Ecto neural progenitor cell (in vitro differentiated cells): ENCODE measurements at places on chromosomes 2 and 18.
A peak's percentile ranks its signal among the peaks of the same experiment; 100 is the strongest.

GRCh38 chr2:171551836-171552235 is 29.6 kb downstream of the CYBRD1 start:
- DNase-seq = no peak

DNA sequence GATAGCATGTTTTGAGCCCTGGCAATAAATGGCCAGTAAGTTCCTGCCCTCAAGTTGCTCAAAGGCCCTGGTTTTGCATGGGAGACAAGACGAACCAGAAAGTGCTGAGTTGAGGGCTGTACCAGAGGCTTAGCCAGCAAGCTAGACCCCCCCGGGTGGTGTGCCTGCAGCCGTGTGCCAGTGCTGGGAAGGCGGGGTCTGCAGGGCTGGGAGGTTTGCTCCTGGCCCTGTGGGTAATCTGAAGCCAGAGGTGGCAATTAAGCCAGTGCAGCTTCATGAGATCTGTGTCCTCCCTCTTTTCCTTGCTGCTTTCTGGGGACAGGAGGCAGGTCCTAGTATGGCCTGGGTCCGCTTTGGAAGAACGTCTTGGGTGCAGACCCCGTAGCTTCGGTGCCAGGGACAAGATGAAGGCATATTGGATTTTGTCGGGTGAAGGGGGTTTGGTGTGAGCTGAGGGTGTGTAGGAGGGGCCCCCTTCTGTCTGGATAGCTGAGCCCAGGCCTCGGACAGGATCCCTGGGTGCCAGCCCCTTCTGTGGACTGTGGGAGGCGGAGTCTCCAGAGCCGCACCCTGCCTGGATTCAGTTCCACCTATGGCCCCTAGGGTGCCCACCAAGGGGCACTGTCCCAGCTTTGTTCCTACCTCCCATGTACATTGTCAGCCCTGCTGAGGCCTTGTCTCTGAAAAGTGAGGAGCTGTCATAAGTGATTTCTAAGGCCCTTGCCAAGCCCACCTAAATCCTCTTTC is 15.6 kb downstream of the ATOH8 start:
- no peak for DNase-seq

DNA sequence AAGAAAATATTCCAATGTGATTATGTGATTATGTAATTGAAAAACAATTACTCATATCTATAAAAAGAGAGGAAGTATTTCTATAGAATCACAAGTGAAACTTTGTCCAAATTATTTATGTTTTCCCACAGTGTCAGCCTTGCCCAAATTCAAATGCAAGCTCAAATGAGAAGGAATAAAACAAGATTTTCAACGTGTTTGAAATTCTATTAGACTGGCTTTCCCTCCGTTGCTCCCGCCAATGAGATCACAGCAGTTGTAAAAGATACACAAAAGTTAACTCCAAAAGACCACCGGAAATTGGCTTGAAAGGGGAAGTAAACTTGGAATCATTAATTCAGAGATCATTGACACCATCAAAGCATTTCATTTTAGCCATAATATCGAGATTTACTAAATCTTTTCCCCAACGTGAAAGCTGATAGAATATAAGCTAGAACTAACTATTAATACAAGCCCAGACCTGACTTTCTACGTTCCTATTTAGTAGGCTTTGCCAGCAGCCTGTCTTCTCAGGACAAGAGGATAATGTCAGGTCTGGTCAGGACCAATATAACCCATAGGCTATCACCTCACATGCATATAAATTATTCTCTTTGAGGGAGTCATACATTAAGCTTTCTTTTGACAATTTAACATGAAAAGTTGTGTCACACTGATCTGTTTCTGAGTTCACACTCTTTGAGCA is 222.6 kb upstream of the CHAC2 start:
- no peak for DNase-seq

DNA sequence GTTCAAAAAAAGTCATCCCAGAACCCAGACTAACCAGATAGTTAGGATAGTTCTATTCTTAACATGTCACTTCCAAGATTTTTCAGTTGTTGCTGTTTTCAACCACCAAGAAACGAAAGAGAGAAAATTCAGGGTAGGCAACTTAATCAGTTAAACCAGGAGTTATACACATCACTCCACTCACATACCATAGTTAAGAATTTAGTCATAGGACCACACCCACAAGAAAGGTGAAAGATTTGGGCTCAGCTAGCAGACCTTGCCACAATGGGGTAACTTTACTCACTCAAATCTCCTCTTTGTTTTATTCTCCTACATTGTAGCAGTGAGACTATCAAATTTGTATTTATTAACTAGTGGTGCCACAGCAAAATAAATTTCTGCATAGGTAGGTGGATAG is 473.6 kb downstream of the NUP35 start:
- no peak for DNase-seq

DNA sequence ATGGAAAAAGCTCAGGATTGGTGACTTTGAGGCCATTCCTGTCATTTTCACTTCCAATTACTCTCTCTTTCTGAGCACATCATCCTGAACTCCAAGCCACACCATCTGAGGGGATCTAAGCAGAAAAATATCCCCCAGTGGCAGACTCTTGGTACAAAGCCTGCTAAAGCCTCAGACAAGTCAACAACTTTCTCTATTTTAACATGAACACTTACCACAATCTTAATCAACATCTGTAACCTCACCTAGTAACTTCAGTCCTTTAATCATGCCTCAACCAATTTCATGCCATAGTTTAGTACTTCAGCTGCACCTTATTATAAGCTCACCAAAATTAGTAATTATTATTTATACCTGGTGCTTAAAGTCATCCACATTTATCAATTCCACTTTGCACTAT is 128.9 kb downstream of the DTNB start:
- DNase-seq = no peak

- no peak for DNase-seq
Measured at GRCh38 chr18:55031979-55032378, 72.7 kb upstream of the CCDC68 start.

DNA sequence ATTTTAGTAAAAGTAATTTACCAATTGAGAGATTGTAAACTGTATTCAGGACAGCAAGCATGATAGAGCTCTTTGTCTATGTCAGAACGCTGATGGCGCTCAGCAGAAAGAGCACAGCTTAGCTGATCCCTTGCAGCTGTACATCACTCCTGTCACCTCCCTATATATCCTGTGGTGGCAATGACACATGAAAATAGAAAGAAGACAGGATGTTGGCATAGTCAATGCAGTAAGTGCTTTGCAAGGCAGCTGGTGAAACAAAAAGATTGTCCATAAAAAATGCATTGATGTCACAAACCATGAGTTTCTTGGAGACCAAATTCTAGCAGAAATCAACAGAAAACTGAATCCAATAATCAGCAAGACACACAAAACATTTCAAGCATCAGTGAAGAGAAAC is 221.5 kb downstream of the RIT2 start:
- DNase-seq = no peak

GRCh38 chr18:31030574-31031278 is 11.8 kb downstream of the DSC3 start:
- DNase-seq = no peak

DNA sequence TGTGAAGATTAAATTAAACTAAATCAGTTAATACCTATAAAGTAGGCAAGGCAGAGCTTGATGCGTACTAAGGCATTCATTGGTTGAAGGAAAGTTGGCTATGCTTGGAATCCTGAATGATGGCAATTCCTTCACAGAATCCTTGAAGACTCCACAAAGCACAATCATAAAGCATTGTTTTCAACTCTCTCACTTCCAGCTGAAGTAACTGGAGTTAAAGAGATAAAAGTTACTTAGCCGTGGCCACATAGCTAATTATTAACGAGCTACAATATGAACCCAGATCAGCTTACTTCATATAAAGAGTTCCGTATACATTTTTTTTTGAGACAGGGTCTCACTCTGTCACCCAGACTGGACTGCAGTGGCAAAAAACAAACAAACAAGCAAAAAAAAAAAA is 483.9 kb upstream of the DDX18 start:
- no peak for DNase-seq

- no peak for DNase-seq
Measured at GRCh38 chr18:51168026-51168742, 29.3 kb downstream of the MEX3C start.

DNA sequence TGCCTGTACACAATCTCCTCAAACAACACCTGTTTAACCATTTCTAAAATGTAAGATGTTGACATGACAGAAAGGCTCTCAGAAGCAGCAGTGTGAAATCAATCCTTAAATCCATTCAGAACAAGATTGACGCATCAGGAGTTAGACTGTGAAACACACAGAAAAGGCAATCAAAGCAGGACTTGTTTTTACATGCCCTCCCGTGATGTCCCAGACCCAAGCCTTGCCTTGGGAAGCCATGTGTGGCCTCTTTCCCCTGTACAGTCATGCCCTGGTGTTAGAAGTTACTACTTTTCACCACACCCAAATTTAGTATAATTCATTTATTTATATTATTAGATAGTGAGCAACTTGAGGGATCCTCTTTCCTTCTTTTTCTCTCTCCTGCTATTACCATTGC is 115.7 kb downstream of the NCKAP5 start:
- no peak for DNase-seq

- peak; percentile 64 for DNase-seq
Measured at GRCh38 chr2:29293830-29294438, 178.7 kb downstream of the CLIP4 start.

DNA sequence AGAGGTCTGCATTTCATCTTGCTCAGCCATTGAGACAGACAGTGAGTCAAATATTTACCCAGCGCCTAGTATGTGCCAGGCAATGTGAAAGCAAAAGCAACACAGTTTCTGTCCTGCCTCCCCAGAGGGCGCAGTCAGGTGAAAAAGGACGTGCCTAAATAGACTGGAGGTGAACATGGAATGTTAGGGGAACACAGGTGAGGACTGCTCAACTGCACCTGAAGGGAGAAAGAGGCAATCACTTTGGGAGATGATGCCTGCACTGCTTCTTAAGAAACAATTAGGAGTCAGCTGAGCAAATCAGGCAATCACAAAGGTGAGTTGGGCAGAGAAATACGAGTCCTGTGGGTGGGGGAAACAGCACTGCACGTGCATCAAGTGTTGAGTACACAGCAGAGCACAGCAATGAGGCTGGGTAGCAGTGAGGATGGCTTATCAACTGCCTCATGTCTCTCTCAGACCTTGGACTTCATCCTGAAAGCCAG is 218.3 kb upstream of the SMAD7 start:
- no peak for DNase-seq

- no peak for DNase-seq
Measured at GRCh38 chr2:109454765-109455394, 158.9 kb downstream of the SEPTIN10 start.
